ENCODE measurements at places on chromosomes 16 and 17.

DNA sequence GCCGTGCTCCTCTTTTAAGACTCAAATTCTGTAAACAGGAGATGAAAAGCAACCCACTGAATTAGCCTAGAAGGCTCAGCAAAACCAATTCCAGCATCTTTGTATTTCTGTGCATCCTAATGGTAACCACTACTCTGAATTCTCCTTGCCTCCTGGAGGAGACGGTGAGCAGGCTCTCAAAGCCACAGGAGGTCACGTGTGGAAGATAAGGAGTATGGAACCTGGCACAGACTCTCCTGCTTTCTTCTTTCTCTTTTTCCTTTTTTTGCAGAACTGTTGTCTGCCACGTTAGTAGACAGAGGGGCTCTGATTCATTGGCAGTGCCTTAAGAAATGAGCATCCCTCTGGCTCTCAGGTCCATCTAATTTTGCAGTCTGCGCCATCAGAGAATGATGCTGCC lies 44.4 kb downstream of the VPS53 start:
- no peak for DNase-seq

GRCh38 chr17:62565817-62566216 lies 61.7 kb upstream of the MRC2 start:
- no peak for DNase-seq

DNA sequence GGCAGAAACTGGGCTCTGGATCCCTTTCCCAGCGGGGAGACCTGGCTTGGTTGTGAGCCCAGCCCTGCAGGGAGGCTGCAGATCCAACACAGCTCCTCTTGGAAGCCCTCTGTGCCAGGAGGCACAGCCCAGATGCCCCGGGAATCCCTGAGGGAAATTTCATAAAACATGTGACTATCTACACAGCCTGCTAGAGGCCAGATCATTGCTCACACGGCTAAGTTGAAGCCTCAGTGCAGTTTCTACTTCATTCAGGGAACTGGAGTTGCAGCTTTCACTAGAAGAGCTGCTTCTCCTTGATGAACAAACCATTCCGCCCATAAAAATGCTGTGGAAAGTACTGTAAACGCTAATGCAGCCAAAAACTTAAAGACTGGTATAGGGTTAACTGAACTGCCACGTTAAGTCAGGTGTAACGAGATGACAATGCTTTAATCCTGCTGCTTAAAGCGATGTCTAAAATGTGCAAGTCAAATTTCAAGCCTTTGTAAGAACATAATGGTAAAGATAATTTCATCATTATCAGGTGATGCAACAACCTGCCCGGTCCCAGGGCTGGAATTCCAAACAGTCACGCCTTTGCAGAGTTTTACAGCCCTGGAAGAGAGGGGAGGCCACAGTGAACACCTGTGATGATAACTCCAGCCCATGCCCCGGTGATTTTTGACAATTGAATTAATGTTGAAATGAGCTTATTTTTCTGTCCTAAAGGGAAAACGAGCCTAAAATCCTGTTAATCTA lies 172.5 kb downstream of the ZFHX3 start:
- DNase-seq: no peak

GRCh38 chr17:81577278-81578000 lies 25.3 kb upstream of the FAAP100 start:
- no peak for DNase-seq

GRCh38 chr16:84161037-84161436 lies 15.9 kb downstream of the DNAAF1 start:
- DNase-seq: no peak

DNA sequence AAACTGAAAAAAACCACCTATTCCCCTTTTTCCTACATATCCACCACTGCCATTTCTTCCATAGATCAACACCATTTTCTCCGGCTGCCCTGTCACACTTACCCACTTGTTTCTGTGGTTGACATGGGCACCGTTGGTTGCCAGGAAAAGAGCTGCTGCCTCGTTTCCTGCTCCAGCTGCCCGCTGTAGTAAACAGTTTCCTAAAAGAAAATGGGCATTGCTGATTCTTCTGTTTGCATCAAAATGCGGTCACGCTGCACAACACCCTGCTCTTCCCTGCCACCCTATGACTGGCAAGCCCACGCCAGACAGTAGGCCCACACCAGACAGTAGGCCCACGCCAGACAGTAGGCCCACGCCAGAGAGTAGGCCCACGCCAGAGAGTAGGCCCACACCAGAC lies 46.3 kb downstream of the CYB5D2 start:
- DNase-seq: no peak

DNA sequence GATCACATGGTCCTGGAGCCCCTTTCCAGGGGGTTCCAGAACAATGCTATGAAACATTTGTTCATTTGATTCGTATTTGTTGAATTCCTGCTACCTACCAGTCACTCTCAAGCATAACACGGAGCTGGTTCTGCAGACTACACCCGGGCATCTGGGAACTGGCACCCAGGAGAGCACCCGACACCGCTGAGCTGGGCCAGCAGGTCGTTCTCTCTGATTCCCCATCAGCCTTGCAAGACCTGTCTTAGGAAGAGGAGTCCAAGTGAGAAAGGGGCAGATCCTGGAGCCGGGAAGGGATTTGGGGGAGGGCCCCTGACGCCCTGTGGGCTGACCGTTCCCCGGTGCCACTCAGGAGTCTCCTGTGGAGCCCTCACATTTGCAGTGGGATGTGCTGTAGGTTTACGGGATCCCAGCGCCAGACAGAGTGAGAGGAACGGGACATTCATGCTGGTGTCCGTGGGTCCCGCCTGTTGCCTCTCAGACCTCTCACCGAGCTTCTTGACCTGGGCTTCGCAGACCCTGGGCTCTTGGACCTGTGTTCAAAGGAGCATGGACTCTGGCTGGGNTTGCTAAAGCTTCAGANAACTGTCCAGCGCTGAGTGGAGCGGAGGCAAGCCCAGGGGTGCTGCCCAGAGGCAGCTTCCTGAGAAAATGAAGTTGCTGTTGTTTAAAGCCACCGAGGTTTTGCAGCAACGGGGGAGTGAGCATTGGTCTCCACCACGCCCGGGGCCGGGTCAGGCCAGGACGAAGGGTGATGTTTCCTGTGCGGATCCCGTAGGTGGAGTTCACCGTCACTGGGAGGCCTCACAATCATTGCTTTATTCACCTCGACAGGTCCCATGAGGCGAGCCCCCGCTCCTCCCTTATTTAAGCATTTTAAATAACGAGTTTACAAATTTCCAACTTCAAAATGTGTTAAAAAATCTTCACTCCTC lies 49.2 kb downstream of the METRNL start:
- DNase-seq: no peak

- DNase-seq: no peak
These were observed 8.5 kb downstream of the KRTAP9-7 start for GRCh38 chr17:41284043-41284442.

DNA sequence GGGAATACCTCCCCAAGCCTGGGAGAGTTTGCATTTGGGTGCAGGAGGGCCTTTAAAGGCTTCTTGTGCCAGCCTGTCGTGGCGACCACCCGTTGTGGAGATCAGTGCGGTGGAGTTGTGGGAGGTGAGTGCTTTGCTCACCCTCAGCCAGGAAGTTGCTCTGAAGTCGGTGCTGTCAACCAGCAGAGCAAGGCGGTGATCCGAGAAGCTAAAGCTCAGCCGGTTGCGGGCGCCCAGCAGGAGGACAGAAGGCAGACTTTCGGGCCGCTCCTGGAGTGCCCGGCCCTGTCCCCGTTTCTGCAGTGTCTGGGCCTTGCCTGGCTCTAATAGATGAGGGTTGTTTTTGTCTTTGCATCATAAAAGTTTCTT lies 1.4 kb downstream of the UBE2I start:
- DNase-seq: no peak

DNA sequence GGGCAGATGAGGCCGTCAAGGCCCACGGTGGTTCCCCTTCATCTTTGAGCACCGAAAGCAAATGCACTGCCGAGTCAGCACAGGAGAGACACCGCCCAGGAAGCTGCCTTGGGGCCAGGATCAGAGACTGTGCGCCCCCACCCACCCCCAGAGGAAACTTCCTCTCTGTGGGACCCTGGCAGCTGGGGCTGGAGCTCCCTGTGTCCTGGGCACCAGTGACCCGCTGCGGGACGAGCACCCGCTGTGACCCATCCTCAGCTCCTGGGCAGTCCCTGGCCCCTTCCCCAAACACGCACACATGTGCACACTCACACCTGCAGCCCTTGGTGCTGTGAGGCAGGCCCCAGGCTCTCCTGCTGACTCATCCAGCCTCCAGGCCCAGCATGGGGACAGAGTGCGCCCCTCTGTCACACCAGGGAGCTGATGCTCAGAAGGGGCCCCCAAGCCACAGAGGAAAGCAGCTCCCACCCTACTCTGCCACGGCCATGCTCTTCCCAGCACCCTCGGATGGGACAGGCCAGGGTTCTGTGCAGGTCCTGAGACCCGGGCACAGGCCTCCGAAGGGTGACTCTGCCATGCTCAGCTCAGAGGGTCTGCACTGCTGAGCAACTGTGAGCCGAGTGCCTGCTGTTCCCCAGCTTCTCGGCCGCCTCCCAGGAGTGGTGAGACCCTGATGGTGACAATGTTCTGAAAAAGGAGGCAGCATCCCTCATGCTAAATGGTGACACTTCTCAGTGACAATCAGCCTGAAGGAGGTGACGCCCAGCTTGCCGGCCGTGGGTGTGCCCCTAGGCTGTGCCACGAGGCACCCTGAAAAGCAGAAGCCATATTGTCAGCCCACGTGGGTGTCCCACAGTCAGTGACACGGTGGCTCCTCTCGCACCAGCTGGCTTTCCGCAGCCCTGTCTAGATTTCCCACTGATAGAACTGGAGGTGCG lies 3.6 kb downstream of the PIEZO1 start:
- DNase-seq: peak; percentile 22

DNA sequence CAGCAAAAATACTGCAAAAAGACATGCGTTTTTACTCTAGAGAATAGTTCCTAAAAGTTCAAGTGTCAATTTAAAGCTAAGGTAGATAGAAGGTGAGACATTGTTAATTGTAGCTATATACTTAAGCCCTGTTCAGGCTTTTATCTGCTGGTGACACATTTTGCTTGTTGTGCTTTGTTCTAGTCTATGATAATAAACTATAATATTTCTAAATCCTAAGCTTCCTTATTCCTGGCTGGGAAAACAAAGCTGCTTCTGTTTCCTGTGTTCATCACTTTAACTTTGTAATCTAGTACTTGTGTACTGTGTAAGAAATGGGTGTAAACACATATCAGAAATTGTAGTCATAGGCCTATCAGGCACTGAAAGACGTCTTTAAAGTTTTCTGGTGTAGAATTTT lies 77.3 kb downstream of the EFCAB13 start:
- no peak for DNase-seq

DNA sequence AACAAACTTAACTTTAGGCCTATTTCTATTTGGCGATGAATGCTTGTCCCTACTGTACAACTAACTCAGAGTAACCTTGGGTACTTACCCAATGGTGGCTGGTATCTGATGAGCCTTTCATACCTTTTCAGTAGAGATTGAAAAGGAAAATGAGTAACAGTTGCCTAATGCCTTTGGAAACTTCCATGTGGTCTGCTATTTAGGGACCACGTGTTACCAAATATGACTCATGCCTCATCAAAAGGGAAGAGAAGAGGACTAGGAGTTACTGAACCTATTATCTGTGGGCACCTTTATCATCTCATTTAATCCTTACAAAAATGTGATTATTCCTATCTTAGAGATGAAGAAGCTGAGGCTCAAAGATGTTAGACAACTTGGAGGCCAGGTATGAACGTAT lies 8.1 kb downstream of the MYOCD start:
- no peak for DNase-seq

DNA sequence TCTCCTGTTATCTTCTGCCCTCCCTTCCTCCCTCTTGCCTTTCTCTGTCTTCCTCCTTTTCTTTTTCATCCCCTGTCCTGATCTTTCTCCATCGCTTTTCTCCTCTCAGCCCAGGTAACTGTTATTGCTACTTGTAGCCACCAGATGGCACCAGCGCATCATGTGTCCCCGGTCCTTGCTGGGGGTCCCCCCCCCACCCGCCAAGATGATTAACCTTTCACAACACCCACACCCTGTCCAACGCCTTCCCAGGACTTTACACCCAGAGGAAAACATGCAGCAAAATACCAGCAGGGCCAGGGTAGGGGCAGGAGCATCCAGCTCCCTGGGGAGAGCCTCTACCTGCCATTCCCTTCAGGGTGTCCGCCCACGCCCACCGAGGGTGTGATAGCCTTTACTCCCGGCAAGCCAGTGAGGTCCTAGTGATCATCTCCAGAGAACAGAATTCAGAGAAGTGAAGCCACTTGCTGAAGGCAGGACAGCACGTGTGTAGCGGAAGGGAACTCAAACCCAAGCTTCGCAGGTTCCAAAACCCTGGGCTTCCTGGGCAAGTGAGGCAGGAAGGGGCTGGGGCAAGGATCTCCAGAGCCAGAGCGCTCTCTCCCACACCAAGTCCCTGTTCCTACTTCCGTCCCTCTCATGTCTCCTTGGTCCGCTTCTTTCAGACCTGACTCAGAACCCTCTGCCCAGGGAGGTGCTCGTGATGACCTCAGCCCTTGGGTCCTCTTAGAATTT lies 13.4 kb upstream of the TAC4 start:
- peak; percentile 47 for DNase-seq

- peak; percentile 37 for DNase-seq
These were observed 629 bp downstream of the GEMIN4 start for GRCh38 chr17:751269-752001.

- peak; percentile 22 for DNase-seq
These were observed at the start of gene GLIS2 for GRCh38 chr16:4315186-4316107. TSS of gene GLIS2 (plus strand) at chr16:4316067. CDS start at chr16:4332281, 16,214 bp downstream.

DNA sequence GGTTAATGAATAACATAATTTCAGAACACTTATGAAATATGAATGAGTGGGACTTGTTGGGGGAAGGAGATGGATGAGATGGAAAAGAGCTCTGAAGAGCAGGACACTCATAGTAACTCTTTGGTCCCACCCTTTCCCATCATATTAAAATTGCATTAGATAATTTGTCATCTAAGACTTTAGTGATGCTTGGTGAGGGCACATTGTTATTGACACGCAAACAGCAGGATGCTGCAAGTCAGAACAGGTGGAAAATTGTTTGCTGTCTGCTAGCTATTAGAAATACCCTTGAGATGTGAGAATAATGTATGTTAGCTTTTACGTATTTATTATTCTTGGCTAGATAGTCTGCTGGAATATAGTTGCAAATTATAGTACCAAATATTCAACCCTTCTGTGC lies 75.7 kb downstream of the TANC2 start:
- DNase-seq: no peak

- DNase-seq: no peak
These were observed 16.2 kb downstream of the PITPNA start for GRCh38 chr17:1546292-1546922.

- no peak for DNase-seq
These were observed 8.1 kb upstream of the NLRP1 start for GRCh38 chr17:5592382-5592781.

DNA sequence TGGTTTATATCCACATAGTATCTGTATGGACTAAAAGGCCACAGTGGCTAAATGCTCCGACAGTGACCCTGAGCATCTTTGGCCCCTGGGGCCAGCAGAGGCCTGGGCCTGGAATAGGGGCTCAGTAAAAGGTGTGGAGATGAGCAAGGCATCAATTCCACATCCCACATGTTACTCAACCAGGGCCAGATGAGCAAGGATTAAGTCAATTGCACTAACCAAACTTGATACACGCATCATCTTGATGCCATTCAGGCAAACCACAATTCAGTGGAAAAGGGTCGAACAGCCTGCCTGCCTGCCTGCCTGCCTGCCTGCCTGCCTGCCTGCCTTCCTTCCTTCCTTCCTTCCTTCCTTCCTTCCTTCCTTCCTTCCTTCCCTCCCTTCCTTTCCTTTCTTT lies 53.5 kb upstream of the DNAJA2 start:
- DNase-seq: no peak

- DNase-seq: no peak
These were observed 11.5 kb downstream of the COX10 start for GRCh38 chr17:14080847-14081251.

GRCh38 chr16:53626811-53627210 lies 76.8 kb downstream of the RPGRIP1L start:
- DNase-seq: no peak

- no peak for DNase-seq
These were observed 245.4 kb downstream of the NTN1 start for GRCh38 chr17:9266697-9267117.

Data from effector CD8-positive, alpha-beta T cell (primary cell).